T-helper 1 cell (primary cell): ENCODE measurements at places on chromosomes 11 and 22.

DNA sequence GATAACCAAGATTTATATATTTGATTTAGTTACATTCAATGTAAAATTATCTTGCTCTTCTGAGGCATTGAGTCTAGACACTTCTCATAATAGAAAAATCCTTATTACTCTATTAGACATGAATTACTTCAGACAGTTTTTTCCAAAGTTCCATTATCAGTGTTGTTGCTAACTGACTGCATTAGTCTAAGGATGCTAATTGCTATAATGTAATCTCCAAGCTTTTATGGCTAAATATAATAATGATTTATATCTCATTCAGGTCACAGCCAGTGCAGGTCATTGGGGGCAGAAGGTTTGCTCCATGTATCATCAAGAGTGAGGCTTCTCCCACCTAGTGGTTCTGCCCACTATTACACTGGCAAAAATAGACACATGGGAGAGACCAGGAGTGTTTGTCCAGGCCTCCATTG lies 377.2 kb upstream of the DDI1 start:
- no peak for DNase-seq

DNA sequence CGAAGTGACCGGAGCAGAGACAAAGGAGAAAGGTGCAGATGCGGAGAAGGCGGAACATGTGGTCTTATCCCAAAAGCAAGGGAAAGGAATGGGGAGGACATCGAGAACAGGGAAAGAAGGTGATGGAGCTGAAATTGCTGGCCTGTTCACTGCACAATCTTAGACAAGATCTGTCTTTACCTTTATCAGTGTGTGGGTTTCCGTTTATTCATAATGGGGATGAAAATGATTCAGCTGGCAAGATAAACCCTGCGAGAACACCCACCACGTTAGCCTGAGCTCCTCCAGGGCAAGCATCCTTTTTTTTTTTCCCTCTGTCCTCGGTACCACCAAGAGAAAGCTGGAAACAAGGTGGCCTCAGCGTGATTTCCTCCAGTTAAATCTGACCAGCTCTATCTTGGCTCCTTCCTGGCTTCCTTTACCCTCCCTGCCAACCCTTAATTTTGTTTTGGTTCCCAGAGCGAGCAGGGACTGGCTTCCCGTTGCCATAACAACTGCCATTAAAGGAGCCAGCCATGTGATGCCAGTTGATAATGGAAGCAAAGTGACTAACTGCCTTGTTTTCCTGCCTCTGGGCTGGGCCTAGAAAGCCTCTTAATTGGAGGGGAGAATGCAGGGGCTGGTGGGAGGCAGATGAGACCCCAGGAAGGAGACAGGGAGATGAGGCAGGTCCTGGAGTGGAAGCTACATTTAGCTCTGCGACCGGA lies 4.2 kb downstream of the SGSM1 start:
- DNase-seq = no peak

- DNase-seq = no peak
Measured at GRCh38 chr22:42528591-42529307, 9.2 kb upstream of the RRP7A start.

GRCh38 chr11:35677904-35678303 lies 15.3 kb downstream of the TRIM44 start:
- no peak for DNase-seq

DNA sequence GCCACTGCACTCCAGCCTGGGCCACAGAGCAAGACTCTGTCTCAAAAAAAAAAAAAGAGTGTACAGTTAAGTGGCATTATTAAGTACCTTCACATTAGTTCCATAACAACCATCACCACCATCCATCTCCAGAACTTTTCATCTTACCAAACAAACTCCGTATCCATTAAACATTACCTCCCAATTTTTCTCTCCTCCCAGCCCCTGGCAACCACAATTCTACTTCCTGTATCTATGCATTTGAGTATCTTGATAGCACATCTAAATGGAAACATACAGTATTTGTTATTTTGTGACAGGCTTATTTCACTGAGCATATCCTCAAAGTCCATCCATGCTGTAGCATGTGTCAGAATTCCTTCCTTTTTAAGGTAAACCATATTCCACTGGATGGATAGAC lies 46.8 kb downstream of the DGCR2 start:
- DNase-seq = no peak

- no peak for DNase-seq
Measured at GRCh38 chr11:22775248-22775647, 54.4 kb downstream of the SVIP start.

- DNase-seq = no peak
Measured at GRCh38 chr11:35336726-35337125, 82.6 kb downstream of the SLC1A2 start.

GRCh38 chr11:124586238-124586860 lies 16.6 kb downstream of the OR8A1 start:
- peak; percentile 5 for DNase-seq

GRCh38 chr11:16177688-16178087 lies 178.7 kb downstream of the SOX6 start:
- no peak for DNase-seq

DNA sequence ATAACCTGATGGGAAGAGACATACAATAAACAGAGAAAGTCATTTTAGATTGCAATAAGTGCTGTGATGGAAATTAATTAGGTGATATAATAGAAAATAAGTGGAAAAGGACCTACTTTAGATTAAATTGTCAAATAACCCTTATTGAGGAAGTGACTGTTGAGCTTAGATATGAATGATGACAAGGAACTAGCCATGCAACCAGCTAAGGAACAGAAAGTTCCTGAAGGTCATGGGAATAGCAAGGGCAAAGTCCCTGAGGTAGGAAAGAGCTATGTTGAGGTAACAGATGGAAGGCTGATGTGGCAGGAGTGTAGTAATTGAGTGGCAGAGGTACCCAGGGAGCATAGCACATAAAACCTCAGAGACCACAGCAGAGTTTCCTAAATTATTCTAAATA lies 135.2 kb downstream of the WNT11 start:
- no peak for DNase-seq

DNA sequence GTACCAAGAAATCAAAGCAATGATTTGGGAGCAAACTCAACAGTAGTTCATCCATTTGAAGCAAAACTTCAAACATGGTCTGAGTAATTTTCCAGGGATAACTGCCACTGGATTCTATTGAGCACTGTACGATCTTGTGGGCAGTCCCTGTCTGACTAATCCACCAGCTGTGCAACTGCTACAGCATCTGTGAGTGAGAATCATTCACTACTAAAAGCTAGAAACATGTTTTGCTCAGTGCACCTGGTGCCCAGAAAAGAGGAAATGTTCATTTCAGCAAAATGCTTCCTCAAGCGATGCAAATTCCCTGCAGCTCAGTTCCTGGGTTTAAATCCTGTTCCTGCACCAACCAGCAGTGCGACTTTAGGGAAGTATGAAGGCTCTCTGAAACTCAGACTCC lies 1077.9 kb downstream of the DLG2 start:
- DNase-seq = no peak

DNA sequence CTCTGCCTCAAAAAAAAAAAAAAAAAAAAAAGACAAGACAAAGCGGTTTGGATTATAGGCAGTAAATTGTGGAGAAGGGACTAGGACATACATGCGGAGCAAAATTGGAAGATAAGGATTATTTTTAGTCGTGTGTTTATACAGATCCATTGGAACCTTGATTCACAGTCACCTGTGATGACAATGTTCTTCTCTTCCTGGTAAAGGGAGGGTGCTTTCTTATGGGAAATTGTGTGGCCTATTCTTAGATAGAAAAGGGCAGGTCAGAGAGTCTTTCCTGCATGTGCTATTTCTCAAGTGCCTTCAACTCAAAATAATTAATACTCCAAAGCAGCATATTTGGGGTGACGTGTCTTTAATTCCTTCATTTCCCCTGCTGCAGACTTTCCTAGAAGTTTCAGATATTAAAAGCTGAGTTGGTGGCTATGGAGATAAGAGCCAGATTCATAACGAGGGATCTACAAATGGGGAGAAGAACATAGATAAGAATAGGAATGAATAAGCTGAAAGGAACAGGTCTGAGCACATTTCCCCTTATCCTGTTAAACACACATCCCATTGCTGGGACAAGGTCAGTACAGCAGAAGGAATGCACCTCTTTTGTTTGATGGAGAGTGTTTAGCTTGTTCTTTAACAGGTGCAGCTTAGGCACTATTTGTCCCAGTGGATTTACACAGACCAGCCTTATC lies 22.5 kb downstream of the GSTT2B start:
- DNase-seq = no peak

GRCh38 chr11:111694851-111695250 lies 71.3 kb downstream of the PPP2R1B start:
- no peak for DNase-seq

DNA sequence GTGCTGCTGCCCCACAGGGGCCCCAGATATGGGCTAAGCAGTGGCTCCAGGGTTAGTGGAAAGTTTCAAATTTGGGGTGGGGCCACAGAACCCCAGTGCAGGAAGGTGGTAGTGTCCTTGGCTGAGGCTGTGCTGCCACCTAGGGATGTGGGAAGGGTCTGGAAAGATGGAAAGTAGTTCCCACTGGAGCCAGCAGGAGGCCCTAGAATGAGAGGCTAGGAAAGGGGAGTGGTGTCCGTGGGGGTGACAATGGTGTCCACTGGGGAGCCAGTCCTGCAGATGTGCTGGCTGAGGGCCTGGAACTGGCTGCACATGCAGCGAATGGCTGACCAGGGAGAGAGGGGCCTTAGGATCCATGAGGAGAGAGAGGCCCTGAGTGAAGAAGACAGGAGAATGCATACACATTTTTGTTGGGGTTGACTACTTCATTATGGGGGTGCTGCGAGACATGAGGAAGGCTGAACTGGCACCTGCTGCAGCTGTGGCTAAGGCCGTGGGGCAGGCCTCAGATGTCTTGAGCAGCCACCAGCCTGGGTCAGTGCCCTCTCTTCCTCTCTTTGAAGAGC lies 21.1 kb downstream of the RFPL3 start:
- no peak for DNase-seq
